HCEC 1CT (cell line): ENCODE measurements at places on chromosomes 5 and 9.

DNA sequence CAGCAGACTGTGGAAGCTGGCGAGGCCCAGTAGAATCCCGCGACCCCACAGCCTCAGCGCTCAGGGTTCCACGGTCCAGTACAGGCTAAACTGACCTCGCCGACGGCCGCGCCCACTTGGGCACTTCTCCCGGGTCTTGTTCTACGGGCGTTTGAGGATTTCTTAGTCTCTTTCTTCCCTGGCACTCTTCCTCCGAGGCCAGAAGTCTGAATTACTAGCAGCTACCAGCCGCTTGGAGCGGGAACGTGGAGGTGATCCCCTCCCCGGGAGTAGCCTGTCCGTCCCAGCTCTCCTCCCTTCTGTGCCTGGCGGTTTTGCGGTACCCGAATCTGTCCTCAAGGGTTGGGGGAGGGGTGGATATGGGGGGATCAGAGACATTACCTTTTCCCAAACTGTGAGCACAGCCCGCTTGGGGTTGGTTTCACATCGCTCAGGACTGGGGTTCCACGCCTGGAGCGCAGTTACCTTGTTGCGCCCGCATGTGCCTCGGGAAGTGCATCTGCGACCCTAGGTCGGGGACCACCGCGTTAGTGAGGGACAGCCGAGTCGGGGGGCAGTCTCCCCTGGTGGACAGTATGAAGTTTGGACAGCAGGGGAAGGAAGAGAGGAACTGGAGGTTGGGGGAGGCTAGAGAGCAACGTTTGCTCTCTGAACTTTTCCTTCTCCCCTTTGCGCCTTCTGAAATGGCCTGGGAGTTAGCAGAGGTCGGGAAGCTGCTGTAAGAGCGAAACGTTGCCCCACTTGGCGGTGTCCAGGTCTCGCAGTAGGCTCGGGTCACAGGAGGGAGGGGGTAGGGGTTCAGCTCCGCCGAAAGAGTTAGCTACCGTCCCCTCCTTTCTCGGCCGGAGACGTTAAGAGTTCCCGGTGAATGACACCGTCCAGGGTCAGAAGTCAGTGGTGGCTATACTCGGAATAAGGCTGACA is 190.8 kb downstream of the MEF2C start:
- DNase-seq, result no peak

DNA sequence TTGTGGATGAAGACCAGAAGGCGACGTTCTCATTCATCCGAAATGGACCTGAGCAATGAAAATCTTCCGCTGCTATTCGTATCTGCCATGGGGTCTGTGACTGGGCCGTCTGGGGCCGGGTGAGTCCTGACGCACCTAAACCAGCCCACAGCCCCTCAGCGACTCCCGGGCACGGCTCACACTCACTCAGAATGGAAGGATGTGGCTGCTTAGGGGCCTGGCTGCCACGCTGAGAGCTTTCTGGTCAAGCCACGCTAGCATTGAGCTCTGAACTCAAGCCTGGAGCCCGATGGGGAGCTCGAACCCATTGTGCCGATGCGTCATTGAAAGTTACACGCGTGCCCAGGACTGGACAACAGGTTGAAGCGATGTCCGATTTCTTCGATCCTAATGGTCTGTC is 97.8 kb downstream of the MRPL36 start:
- DNase-seq, result no peak

DNA sequence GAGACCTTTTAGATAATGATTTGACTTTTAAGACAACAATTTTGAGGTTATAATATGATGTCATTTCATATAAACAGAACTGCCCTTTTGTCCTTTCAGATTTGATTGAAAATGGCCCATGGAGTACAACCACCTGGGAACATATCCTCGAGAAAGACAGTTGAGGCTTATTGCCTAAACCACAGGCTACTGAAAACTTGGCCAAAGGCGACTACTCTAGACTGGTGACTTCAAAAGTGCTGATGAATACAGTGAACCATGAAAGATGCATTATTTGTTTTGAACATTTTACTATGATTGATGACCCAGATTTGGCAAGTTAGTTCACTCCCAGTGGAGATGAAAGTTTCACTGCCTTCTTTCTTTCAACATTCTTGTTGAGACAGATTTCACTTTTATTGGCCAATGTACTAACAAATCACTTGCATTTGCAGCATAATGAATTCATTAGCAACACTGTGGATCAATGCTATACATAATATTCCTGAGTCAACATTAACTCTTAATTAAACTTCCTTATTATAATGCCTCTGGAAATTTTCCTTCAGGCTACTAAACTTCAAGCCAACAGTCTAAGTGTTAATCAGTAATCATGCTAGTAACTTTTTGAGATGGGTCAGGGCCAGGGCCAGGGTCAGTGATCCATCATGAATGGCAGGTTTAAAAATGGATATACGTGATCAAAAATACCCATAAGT is 480.3 kb downstream of the RAB3C start:
- peak; percentile 65 for DNase-seq

DNA sequence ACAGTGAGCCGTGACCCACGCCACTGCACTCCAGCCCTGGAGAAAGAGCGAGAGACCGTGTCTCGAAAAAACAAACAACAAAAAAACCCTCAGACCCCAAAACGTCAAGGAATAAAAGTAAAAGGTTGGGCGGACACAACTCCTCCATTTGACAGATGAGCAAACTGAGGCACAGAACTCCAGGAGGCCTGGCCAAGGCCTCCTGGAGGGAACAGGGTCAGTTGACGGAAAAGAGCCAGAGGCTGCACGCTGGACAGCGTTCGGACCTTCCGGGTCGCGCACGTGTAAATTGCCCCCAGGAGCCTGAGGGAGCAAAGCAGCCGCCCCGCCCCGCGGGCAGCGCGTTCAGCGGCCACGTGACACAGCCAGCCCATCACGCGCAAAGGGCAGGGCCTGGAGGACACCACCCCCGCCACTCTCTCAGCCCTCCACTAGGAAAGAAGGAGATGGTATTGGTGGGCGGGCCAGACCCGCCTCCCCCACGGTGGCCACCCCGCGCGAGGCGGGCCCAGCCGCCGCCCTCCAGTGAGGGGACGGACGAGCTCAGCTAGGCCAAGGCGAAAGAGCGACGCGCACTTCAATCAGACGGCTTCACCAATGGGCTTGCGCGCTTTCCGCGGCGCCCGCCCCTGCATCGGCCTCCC is 81.5 kb downstream of the PTPDC1 start:
- DNase-seq, result peak; percentile 99

- no peak for DNase-seq
These were observed 15.0 kb downstream of the CCDC192 start for GRCh38 chr5:127718181-127718580.

- no peak for DNase-seq
These were observed 12.0 kb upstream of the PSMB7 start for GRCh38 chr9:124427281-124427680.

- no peak for DNase-seq
These were observed 76.6 kb upstream of the FAM169A start for GRCh38 chr5:74942622-74943286.

GRCh38 chr5:119541716-119542115 is 87.6 kb upstream of the FAM170A start:
- no peak for DNase-seq

DNA sequence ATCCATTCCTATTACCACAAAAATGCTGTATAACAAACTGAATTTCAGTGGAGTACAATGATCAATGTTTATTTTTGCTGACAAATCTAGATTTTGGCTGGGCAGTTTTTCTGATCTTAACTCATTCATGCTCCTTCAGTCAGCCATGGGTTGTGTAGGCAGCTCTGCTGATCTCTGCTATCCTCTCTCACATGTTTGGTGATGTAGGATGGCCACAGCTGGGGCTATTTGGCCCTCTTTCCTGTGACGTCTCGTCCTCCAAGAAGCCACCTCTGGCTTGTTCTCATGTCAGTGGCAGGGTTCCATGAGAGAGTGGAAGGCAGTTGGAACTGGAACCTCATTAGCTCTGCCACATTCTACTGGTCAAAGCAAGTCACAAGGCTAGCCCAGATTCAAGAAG is 8.9 kb downstream of the NLN start:
- no peak for DNase-seq

- DNase-seq, result no peak
These were observed 160.1 kb downstream of the ACER2 start for GRCh38 chr9:19568946-19569345.

- DNase-seq, result no peak
These were observed 117.0 kb downstream of the KIAA0825 start for GRCh38 chr5:94501365-94501764.

DNA sequence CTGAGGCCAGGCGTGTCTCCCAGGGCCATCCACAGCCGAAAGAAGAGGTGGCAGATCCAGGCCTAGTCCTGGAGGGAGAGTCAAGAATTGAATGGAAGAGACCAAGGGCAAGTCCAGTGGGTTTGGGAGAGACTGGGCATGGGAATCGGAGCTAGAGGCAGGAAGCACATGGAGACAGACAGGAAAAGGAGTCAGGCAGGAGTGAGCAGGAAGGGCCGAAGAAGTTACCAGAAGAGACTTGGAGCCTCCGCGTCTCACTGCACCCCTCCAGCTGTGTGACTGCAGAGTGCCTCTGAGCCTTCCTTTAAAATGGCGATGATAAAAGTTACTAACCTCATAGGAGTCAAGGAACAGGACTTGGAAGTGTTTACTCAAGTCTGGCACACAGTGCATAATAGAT is 64.4 kb upstream of the ANGPTL2 start:
- no peak for DNase-seq

- DNase-seq, result no peak
These were observed 588.7 kb upstream of the CDH6 start for GRCh38 chr5:30604648-30605262.

DNA sequence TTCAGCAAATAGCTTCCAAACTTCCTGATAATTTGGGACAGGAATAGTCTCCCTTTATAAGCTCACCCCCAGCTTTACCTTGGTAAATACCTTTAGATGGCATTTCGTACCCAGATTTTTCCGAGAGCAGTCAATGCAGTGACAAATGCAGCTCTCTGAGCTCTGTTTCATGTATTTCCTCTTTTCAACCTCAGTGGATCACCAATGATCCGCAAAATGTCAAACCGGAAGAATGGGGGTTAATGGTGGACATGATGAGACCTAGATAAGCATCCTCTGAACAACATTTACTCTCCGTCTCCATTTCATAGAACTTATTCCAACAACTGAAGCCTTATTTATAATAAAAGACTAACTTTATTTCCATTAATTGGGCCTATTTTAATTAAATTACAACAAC is 227.3 kb downstream of the MCTP1 start:
- no peak for DNase-seq

DNA sequence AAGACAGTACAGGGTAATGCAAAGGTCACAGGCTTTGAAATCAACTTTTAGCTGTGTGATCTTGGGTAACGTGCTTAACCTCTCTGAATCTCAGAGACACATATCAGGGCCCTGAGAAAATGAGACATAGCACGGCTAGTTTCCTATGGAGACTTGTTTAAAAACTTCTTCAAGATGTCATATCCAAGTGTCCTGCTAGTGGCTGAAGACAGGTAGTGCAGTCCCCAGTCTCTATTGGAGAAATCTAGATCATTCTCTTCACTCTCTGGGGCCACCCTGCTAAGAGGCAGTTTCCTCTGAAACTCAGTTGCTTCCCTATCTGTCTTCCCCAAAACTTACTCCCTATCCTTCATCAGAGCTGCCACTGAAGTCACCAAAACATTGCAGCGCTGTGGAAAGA is 30.3 kb upstream of the GRXCR2 start:
- DNase-seq, result peak; percentile 16

DNA sequence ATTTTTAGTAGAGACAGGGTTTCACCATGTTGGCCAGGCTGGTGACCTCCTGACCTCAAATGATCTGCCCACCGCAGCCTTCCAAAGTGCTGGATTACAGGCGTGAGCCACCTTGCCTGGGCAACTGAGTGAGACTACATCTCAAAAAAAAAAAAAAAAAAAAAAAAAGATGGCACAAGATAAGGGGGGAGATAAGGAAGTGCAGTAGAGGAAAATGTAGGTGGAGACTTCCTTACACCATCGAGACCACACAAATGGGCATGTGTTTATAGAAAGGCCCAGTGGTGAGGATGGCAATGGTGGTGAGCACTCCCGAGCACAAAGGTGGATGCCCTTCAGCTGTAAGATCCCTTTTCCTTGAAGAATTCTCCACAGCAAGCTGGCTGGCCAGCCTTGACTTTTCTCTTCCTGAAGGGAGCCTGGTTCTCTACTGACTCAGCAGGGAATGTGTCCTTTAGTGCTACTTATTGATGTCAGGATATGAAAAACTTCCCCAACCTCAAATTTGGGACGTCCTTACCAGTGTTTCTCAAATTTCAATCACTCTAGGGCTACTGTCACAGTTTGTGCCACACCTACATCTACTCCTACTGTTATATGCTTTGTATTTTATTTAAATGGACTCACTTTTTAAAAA is 28.2 kb downstream of the ERGIC1 start:
- no peak for DNase-seq

GRCh38 chr5:8383616-8384015 is 514.7 kb downstream of the MTRR start:
- no peak for DNase-seq

GRCh38 chr5:172407822-172408221 is 46.5 kb downstream of the SH3PXD2B start:
- no peak for DNase-seq

DNA sequence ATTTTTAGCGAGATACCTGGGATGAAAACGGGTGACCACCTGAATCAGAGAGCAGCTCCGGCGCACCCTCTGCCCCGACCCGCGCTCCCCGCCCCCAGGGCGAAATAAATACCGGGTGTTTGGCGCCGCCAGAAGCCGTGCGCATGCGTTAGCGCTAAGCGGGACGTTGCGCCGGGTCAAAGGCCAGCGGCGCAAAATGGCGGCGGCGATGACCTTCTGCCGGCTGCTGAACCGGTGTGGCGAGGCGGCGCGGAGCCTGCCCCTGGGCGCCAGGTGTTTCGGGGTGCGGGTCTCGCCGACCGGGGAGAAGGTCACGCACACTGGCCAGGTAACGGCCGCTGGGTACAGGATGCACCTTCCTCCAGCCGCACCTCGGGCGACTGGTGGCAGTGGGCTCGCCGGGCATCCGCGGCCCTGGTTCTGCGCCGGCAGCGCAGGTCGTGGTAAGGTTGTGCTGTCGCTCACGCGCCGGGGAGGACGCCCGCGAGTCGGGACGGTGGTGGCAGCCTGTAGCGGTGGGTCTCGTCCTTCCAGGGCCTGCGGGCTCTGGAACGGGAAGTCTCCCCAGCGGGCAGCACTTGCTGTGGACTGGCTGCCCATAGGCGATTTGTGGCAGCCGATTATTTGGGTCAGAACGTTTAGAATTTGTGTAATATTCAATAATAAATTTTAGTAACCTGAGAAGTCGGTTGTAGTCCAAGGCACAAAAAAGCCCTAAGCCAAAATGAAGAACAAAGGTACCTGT is at the start of gene NDUFS6:
Gene NDUFS6 (plus strand): TSS at position 186 of the 745 bp plus-strand sequence. CDS start 11 bp downstream, at position 197.
- DNase-seq, result peak; percentile 72
